ENCODE measurements at places on chromosomes 4 and X.
A peak's percentile ranks its signal among the peaks of the same experiment; 100 is the strongest.

GRCh38 chr4:138967313-138967712 lies 48.3 kb upstream of the NOCT start:
- DNase-seq = no peak
- no peaks in the 10 kb centered on the region for H3K36me3 ChIP-seq
- H3K4me3 ChIP-seq = no peak overlapping the region
- H3K4me1 ChIP-seq = no peaks in the 10 kb centered on the region

DNA sequence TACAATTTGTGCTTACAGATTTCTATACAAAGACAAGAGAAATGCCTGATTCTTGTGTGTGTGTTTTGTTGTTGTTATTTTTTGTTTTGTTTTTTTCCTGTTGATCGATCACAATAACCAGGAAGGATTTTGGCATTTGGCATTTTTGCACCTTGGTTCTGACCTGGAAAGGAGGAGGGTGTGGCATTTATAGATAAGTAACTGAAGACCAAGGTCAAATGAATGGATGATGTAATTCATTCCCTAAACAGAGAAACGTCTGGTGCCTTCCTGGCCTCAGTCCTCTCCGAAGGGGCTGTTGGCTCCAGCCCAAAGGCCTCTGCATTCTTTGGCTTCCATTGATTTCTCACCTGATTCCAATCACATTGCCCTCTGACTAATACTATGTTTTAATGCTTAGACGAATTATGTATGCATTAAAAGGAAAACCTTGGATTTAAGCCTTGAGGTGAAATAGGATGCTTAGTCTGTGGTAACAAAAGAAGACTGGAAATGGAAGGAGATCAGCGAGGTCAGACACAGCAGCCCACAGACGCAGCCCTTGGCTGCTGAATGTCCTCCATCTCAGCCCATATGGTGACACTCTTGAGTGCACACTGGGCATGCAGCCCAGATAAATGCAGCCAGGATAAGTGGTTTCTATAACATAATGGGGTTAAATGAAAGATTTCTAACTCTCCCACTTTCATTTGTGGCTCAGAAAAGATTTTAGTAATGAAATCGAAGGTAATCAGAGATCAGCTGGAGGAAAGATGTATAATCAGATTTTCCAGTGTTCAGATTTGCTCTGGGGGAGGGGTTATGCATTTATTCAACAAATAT lies 60.5 kb upstream of the TRIM2 start:
- no peaks in the 10 kb centered on the region for H3K36me3 ChIP-seq
- no peak overlapping the region for H3K4me3 ChIP-seq
- H3K27me3 ChIP-seq = peaks cover 27% of the 10 kb centered on the region
- H3K27ac ChIP-seq = no peak overlapping the region

GRCh38 chrX:143694885-143695284 lies 25.7 kb downstream of the SPANXN2 start:
- DNase-seq = no peak
- no peaks in the 10 kb centered on the region for H3K27me3 ChIP-seq
- no peak overlapping the region for H3K4me3 ChIP-seq

- DNase-seq = no peak
- H3K4me1 ChIP-seq = no peaks in the 10 kb centered on the region
- H3K27ac ChIP-seq = no peak overlapping the region
- peaks cover 18% of the 10 kb centered on the region for H3K27me3 ChIP-seq
- no peak overlapping the region for H3K4me3 ChIP-seq
- H3K36me3 ChIP-seq = no peaks in the 10 kb centered on the region
Observed at GRCh38 chrX:72057331-72057730, 74.4 kb downstream of the RTL5 start.

DNA sequence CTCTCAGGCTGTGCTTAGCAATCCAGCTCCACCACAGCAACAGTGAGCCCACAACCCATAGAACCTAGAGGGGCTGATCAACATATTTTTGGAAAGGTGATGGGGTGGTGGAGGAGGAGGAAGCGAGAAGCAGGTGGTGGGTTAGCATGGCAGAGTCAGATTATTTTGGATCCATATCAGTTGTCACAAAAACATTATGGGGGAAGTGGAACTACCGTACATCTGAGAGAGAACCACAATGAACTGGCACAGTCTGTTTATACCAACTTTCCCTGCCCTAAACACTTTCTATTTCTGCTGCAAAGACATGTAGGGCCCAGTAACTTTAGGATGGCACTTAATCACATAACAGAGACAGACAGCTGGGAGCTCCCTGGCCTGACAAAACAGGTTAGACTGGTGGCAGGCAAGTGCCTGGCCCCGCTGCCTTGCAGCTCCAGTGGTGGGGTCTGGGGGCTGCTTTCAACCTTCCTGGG lies 4.3 kb downstream of the SLC9A7 start:
- H3K4me3 ChIP-seq = no peak overlapping the region
- peaks cover 2% of the 10 kb centered on the region for H3K27me3 ChIP-seq
- no peak overlapping the region for H3K27ac ChIP-seq

- DNase-seq = no peak
- H3K27ac ChIP-seq = no peak overlapping the region
- no peaks in the 10 kb centered on the region for H3K36me3 ChIP-seq
- H3K27me3 ChIP-seq = no peaks in the 10 kb centered on the region
Observed at GRCh38 chr4:73340917-73341316, 63.2 kb upstream of the ALB start.

- no peaks in the 10 kb centered on the region for H3K27me3 ChIP-seq
- H3K27ac ChIP-seq = no peak overlapping the region
- no peaks in the 10 kb centered on the region for H3K36me3 ChIP-seq
- no peak for DNase-seq
- no peak overlapping the region for H3K4me3 ChIP-seq
- H3K4me1 ChIP-seq = no peaks in the 10 kb centered on the region
Observed at GRCh38 chr4:137375111-137375850, 157.0 kb downstream of the PCDH18 start.

- peaks cover 10% of the 10 kb centered on the region for H3K4me1 ChIP-seq
- no peak for DNase-seq
- H3K4me3 ChIP-seq = no peak overlapping the region
- H3K36me3 ChIP-seq = peaks cover 26% of the 10 kb centered on the region
- no peaks in the 10 kb centered on the region for H3K27me3 ChIP-seq
Observed at GRCh38 chr4:177339477-177340374, 30.1 kb downstream of the NEIL3 start.

GRCh38 chr4:105741548-105741947 lies 33.0 kb downstream of the GSTCD start:
- peaks cover 38% of the 10 kb centered on the region for H3K36me3 ChIP-seq
- H3K27me3 ChIP-seq = no peaks in the 10 kb centered on the region
- no peaks in the 10 kb centered on the region for H3K4me1 ChIP-seq
- no peak overlapping the region for H3K27ac ChIP-seq

DNA sequence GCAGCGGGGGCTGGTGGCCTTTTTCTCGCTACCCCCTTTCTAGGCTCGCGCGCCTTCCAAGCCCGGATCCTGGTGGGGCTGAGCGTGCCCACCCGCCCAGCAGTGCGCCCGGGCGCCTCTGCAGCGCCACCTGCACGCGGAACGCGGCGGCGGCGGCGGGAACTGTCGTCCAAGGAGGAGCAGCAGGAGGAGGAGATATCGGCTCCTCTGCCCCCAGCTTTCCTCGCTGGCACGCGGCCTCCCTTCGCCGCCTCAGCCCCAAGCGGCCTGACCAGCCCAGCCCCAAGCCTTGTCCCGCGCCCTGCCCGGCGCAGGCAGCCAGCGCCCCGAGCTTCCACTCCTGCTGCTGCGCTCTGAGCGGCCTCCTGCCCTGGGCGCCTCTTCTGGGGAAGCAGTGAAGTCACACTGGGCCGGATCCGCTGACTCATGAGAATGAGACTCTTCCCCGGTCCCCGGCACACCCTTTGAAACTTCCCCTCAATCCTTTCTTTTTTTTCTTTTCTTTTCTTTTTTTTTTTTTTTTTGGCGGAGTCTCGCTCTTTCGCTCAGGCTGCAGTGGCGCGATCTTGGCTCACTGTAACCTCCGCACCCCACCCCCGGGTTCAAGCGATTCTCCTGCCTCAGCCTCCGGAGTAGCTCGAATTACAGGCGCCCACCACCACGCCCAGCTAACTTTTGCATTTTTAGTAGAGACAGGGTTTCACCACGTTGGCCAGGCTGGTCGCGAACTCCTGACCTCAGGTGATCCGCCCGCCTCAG lies 10.6 kb upstream of the ELF4 start:
- peak overlapping the region; percentile 61 for H3K27ac ChIP-seq
- H3K36me3 ChIP-seq = peaks cover 6% of the 10 kb centered on the region
- no peaks in the 10 kb centered on the region for H3K27me3 ChIP-seq
- peak overlapping the region; percentile 68 for H3K4me3 ChIP-seq
- peak; percentile 82 for DNase-seq

Data from activated naive CD8-positive, alpha-beta T cell treated with anti-CD3 and anti-CD28 coated beads, Interleukin-2, amount 10 ng/mL, durations not matched to agents 7 days and 5 days (primary cell).